ENCODE measurements at places on chromosomes 7 and 10.

DNA sequence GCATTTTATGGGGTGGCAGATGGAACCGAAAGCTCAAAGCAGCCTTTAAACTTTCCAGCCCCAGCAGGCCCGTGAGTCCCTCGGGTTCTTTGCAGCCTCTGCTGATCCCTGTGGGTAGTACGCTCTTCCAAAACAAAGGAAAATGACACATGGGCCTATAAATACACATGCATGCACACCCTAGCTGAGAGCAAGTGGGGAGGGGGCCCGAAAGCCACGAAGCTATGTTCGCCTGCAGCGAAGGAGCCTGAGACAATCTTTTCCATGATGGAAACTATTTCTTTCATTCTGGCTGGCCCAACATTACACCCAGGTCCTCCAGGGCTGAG lies 32.2 kb downstream of the CALML5 start:
- DNase-seq, result no peak

DNA sequence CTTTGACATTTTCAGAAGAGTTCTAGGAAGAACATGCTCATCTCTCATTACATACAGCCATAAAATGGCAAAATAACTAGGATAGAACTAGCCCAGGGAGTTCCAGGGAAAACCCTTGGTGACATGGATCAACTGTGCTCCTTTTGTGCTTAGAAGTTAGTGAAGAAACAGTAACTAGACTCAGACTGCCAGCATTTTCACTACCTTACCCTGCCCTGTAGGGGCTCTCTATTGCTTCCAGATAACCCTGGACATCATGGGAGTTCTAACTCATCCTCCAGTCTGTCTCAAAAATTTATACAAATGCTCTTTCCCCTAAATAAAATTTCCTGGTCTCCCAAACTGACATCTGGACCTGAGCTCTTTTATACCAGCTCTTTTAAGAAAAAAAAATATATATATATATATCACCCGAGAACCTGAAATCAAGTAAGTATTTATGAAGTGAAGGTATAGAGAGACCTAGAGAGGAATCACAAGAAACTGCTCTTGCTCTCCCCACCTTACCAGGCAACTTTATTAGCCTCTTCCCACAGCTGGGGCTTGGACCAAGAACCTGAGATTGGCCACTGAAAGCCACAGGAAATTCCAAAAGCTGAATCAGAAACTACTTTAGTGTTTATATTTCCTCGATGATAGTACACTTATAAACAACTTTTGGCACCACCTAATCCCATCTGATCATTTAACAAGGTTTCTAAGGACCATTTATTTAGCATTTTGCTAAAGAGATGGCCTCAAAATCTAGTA lies 101.4 kb downstream of the RELN start:
- DNase-seq, result no peak

- DNase-seq, result no peak
Measured at GRCh38 chr7:150406312-150406566, 27.1 kb downstream of the ZNF775 start.

DNA sequence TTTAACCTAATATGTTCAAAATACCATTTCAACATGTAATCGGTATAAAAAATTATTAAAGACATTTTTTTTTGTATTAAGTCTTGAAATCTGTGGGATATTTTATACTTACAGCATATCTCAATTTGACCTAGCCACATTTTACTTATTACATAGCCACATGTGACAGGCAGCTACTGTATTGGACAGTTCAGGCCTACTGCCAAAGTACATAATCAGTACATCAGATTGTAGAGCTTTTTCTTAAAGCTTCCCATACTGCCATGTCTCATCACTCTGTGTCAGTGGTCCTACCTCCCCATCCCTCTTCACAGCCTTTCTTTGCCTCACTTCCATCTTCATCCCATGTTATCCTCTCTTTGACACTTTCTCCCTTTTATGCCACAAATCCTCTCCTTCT lies 43.0 kb downstream of the LOXL4 start:
- no peak for DNase-seq

DNA sequence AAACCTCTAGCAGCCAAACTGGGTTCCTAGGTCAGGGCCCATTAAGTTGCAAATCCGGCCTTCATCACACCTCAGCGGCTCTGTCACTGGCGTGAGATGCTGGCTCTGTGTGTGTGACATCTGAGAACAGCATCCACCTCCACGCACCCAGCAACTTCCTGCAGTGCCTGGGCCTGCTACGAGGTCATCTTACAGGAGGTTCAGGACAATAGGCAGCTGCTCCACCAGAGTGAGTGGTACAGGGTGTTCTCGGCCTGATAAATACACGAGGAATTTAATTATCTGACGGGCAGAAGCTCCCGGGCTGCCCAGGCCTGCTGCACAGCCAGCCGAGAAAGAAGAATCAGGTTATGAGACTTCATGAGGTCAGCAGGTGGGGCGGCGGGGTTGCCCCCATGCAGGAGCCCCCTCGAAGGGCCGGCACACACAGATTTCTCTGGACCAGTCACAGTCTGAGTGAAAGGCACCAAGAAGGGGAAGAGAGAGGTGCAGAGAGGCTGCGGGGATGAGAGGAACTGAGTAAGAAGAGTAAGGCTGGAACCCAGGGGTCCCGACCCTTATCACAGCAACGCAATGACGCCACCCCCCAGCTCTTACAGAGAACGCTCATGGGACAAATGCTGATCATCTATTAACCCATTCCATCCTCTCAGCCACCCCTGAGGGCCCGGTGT lies 49.3 kb downstream of the CALML3 start:
- no peak for DNase-seq

GRCh38 chr7:34158368-34159153 lies 253.2 kb downstream of the BMPER start:
- DNase-seq, result no peak

DNA sequence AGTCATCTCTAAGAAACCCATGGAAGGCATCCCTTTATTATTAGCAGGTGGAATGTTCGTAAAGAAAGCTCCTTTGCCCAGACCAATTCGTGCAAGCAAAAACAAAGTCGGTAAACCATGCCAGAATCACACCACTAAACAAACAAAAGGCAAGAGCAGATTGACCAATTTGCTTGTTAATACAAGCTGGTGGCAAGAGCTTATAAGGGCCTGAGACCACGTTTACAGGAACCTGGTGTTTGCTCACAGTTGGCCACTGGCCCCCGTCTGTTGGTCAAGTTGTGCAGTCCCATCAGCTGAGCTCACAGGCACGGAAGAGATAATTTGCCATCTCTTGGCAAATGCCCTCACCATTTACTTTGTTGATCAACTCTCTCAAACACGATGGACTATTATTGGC lies 342.2 kb upstream of the MKI67 start:
- no peak for DNase-seq

DNA sequence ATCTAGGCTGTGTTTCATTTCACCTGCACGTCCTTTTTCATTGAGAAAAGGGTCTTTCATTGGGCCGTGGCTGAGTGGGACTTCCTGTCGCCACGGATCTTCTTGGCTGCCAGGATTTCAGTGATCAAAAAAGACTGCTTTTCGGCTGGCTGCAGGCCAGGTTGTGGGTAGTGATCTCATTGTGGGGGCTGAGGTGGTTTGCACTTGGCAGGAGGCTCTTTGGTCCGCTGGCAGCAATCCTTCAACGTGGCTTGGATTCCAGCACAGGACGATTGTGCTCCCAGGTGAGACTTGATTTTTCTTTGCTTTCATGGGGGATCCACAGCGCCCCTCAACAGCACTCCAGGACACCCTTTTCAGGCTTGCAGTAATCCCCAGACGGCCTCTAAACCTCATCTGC lies 29.0 kb upstream of the ZNF273 start:
- no peak for DNase-seq

DNA sequence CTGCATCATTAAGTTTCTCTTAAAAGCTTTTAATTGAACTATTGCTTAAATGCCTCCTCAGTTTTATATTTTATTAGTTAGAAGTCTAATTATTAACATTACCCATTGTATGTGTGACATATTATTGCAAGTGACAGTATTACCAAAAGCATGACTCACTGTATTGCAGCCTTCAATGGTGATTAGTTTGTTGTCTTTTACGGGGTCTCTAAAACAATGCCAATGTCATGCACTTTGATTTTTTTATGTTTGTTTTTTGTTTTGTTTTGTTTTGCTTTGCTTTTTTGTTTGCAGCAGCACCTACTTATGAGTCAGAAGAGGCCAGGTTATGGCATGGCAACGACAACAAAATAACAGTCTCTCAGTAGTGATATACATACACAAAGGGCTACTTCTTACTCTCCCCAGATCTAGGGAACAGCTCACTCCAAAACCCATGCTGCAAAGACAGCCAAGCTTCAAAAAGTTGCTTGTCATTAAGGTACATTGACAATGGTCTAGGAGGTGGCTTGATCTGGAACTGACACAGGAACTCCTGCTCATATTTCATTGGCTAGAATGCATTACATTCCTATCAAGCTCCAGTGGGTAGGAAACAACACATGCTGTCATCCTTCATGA lies 293.7 kb upstream of the POM121L12 start:
- DNase-seq, result no peak

GRCh38 chr10:127880557-127880956 lies 12.2 kb downstream of the CLRN3 start:
- no peak for DNase-seq

DNA sequence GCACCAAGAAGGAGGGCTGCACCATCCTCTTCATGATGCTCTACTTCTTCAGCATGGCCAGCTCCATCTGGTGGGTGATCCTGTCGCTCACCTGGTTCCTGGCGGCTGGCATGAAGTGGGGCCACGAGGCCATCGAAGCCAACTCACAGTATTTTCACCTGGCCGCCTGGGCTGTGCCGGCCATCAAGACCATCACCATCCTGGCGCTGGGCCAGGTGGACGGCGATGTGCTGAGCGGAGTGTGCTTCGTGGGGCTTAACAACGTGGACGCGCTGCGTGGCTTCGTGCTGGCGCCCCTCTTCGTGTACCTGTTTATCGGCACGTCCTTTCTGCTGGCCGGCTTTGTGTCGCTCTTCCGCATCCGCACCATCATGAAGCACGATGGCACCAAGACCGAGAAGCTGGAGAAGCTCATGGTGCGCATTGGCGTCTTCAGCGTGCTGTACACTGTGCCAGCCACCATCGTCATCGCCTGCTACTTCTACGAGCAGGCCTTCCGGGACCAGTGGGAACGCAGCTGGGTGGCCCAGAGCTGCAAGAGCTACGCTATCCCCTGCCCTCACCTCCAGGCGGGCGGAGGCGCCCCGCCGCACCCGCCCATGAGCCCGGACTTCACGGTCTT lies 1.9 kb downstream of the FZD1 start:
- DNase-seq, result no peak

Measured in stimulated activated CD8-positive, alpha-beta memory T cell treated with anti-CD3 and anti-CD28 coated beads, Interleukin-7, amount 100 ng/mL, for 1 hour (primary cell).